ENCODE measurements at places on chromosomes 5 and 9. TPM values are rescaled to one million over a fixed set of nuclear protein-coding genes. Genes with fewer than 3 reads are reported as not detected.

The CDH6 gene
- total RNA-seq = 11.3 TPM

The PROP1 gene
- not detected for total RNA-seq

The KCNV2 gene
- not detected for total RNA-seq

The ZFP2 gene
- 1.3 TPM for total RNA-seq
